NCI-H1048 (cell line): ENCODE measurements at places on chromosomes 7 and 10.

DNA sequence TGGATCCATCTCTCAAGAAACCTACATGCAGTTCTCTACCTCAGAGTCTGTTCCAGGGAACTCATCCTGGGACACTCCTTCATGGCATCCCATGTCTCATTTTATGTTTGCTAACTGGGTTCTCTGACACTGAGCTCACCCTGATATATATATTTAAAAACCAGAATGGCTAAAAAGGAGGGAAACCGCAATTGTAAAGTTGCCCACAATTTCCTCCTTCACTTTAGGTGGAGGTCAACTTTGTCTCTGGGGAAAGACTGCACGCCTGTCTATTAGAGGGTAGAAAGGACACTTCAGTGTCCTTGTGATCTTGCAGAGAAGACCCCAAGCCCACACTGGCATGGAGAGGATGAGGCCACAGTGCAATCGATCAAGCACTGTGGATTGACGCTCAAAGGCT is 131.7 kb downstream of the TEX36 start:
- no peak for DNase-seq

- no peak for DNase-seq
Measured at GRCh38 chr7:112889834-112890438, 99.7 kb upstream of the TMEM168 start.

GRCh38 chr10:32349968-32350738 is 3.2 kb upstream of the EPC1 start:
- DNase-seq, result no peak

- DNase-seq, result no peak
Measured at GRCh38 chr7:117068511-117069145, 115.3 kb downstream of the ST7 start.

GRCh38 chr10:125399289-125399688 is 238.9 kb upstream of the CTBP2 start:
- no peak for DNase-seq

GRCh38 chr10:114684084-114684821 is 26.2 kb upstream of the ABLIM1 start:
- no peak for DNase-seq

GRCh38 chr7:5578495-5578894 is 154.9 kb upstream of the TNRC18 start:
- no peak for DNase-seq

DNA sequence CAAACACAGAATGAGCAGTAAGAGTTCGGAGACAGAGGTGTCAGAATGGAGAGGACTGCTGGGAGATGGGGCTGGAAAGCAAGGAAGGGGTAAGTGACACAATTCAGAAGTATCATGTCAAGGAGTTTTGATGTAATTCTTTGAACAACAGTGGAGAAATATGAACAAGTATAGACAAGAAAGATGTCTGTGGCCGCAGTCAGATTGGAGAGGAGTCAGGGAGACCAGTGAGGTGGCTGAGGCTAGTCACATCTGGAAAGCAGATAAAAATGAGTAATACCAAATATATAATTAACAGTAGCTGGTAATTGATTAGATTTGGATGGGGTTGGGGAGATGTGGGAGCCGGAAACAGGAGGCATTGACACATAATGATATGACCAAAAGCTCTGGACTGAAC is 540.9 kb downstream of the SUGCT start:
- no peak for DNase-seq

GRCh38 chr10:123354521-123354920 is 200.3 kb downstream of the BUB3 start:
- no peak for DNase-seq

DNA sequence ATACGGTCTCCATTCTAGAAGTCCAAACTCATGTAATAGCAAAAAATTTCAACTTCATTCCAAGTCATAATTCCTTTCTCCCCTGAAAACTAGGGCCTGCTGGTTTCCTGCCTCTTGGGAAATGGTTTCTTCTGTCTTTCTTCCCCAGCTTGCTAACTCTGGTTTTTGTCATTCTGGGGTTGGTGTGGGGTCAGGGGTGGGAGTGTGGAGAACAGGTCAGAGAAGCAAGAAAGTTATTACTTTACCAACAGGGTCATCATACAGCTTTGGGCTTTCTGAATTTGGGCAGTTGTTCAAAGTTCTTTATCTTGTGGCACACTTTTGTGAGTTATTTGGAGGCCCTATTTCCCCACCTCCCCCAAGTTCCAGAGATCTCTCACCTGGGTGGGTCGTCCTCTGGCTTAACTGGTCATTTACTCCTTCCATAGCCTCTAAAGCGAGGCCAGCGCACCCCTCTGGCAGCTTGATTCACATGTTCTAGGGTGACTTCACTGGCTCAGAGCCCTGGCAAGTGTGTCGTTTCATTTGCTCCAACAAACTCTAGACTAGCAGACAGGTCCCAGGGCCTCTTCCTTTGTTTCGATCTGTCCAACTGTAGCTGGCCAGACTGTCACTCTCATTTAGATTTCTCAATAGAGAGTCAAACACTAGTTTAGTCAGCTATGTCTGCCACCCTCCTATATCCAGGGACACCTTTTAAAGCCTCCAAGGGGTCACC is 161.2 kb downstream of the JCAD start:
- no peak for DNase-seq

DNA sequence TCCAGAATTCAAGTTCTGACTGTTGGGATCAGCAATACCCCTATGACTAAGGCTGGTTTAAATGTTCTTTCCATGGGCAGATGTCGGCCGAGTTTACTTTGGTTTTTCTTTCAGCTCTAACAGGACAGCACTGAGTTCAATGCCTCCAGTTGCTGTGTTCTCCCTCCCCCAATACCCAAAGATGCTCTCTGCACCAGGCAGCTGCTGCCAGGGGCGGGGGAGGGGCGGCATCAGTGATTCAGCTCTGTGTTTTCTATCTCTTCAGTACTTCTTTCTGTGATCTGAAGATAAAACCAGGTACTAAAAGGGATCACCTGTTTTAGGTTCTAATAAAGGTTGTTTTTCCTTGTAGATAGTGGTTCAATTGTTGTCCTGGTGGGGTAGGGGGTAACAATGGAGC is 576.7 kb upstream of the POT1 start:
- no peak for DNase-seq
